ENCODE measurements at places on chromosomes 6 and 20. TPM values are rescaled to one million over a fixed set of nuclear protein-coding genes. Genes with fewer than 3 reads are reported as not detected.

Gene KCNQ2
- total RNA-seq, result 0.07 TPM

Gene MTCH1
- 288 TPM for total RNA-seq

Gene OLIG3
- total RNA-seq, result not detected

Gene TRDN
- total RNA-seq, result not detected

Gene LPIN3
- total RNA-seq, result 23.5 TPM

GRCh38 chr6:27847706-27848105 lies 64.5 kb downstream of the OR2B2 start:
- DNase-seq, result no peak

DNA sequence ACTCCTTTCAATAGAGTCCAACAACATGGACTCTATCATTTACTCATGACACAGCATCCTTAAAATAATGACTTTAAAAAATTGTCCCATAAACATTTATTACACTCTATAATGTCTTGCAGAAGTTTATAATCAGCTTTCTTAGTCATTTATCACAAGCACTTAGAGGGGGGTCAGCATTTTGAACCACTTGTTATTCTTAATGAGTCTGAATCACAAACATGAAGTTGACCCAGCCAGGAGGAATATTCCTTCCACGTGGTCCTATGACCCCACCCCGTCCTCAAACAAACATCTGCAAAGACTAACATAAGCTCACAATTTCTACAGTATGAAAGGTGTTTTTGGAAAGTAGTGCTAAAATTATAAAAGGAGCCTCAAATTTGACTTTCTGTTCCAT lies 91.1 kb downstream of the MTFR2 start:
- DNase-seq, result no peak

DNA sequence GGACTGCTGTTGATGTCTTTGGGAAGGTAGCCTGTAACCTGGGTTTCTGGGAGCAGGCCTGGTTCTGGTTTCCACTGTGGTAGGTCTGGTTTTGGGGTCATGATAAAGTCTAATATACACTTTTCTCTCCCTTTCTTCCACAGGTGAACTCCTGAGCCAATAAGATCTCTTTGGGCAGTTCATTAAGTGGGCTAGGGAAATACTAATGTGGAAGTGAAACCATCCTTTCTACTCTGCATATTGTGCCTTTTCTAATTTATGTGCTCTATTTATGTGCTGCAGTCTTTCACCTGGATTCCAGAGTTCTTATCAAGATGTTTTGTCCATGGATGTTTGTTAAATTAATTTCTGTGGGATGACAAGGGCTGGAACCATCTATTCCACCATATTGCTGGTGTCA lies 165.7 kb upstream of the PTPRK start:
- no peak for DNase-seq

DNA sequence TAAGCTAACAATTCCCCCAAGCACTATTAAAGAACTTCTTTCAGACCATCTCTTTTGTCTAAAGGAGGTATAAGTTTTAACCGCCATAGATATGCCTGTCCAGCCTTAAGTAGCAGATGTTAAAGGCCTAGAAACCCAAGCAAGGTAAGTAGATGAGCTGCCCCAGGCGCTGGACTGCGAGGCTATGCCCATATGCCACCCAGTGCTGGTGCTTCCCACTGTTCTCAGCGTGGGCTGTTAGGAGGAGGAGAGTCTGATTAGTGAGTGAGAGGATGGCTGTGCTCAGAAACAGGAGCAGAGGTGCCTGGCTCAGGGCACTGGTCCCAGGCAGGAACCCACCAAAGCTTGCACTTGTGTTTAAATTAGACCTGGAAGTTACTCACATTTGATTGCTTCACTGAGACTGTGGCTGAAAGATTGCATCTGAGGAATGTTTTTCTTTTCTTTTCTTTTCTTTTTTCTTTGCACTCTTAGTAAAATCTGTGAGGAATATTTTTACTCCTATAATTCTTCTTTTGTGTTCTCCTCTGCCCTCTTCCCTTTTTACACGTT lies 32.2 kb downstream of the PRPH2 start:
- DNase-seq, result no peak

DNA sequence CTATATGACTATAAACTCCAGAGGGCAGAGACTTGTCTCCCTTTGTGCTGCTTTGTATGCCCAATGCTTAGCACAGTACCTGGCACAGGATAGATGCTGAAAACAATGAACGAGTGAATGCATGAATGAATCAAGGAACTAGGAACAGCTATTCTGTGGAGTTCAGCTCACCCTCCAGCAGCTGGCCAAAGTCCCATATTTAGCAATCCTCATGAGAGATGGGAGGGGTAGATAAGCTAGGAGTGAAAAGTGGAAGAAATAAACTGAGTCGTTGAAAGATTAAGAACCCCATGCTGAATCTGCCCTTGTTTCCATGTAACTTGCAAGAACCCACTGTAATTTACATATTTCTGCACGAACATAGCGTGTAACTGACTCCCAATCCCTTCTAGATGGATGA lies 106.5 kb downstream of the MAFB start:
- no peak for DNase-seq

DNA sequence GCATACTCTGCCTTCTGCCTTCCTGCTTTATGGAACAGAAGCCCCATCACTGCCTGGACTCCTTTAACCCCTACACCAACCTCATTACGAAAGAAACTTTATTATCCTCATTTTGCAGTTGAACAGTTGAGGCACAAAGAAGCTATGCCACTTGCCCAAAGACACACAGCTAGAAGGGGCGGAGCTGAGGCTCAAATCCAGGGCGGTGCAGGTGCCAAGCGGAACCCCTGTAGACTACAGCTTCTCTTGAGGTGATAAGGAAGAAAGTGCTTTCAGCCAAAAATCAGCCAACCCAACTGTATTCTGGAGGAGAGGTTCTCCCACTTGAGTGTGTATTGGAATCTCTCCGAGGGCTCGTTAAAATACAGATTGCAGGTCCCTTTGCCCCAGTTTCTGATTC lies 90.5 kb downstream of the PRND start:
- no peak for DNase-seq

DNA sequence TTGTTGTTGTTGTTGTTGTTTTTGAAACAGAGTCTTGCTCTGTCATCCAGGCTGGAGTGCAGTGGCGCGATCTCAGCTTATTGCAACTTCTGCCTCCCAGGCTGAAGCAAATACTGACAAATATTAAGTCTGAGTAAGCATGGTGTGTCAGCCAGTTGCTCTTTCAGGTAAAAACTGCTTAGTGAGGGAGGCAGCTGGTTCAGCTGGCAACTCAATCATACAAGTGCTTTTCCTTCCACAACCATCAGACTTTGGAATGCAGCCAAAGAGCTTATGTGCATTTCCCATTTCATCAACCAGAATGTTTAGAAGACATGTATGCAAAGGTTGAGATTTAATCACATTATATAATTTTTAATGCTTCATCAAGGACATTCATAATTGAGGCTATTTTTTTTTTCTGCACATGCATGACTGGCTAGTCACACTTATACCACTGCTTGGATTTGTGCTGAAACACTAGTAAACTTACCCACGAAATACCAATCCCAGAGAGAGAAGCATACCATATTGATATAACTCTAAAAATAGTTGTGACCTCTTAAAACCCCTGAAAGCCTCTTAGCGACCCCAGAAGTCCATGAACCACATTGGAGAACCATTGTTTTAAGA lies 56.0 kb downstream of the CLIC5 start:
- DNase-seq, result no peak

GRCh38 chr6:134201716-134202115 lies 116.2 kb downstream of the SGK1 start:
- DNase-seq, result no peak

DNA sequence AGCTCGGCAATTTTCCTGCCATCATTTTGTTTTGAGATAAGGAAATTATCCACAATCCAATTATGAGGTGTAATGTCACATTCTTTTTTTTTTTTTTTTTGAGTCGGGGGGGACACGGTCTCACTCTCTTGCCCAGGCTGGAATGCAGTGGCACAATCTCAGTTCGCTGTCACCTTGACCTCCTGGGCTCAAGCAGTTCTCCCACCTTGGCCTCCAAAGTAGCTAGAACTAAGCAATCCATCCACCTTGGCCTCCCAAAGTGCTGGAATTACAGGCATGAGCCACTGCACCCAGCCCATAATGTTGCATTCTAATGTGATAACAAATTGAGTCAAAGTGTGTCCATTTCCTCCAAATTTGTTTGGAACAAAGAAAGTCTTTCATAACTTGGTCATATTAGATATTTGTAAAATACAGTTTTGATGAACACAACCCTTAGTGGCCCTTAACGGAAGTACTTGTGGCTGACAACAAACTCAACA lies 144.1 kb upstream of the AFDN start:
- peak; percentile 61 for DNase-seq

- DNase-seq, result no peak
Observed at GRCh38 chr20:1121429-1121828, 3.0 kb downstream of the PSMF1 start.

GRCh38 chr20:4102381-4102780 lies 87.0 kb upstream of the RNF24 start:
- no peak for DNase-seq

- no peak for DNase-seq
Observed at GRCh38 chr6:121884091-121884490, 448.6 kb downstream of the GJA1 start.

- DNase-seq, result no peak
Observed at GRCh38 chr6:106885679-106886078, 88.8 kb downstream of the CD24 start.
